Suprapubic skin (tissue), 4 donors: ENCODE measurements at places on chromosomes 12 and 14.

GRCh38 chr12:106170285-106170684, 31.5 kb upstream of the NUAK1 start:
- DNase-seq, result no peak

GRCh38 chr12:110330544-110330943, 49.5 kb downstream of the ATP2A2 start:
- DNase-seq, result no peak

- no peak for DNase-seq
Observed at GRCh38 chr14:30864934-30865333, 9.4 kb upstream of the COCH start.

DNA sequence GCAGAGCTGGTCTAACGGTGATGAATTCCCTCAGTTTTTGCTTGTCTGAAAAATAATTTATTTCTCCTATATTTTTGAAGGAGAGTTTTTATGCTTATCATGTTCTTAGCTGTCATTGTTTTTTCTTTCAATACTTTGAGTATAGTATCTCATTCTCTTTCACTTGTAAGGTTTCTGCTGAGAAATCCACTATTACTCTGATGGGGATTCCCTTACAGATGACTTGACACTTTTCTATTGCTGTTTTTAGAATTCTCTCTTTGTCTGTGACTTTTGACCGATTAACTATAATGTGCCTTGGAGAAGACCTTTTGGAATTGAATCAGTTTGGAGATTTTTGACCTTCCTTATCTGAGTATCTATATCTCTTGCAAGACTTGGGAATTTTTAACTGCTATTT, 139.6 kb downstream of the PRKD1 start:
- DNase-seq, result no peak

GRCh38 chr12:85814741-85815140, 21.5 kb downstream of the RASSF9 start:
- no peak for DNase-seq

GRCh38 chr14:103528146-103528586, 830 bp upstream of the TRMT61A start:
- DNase-seq, result no peak

- no peak for DNase-seq
Observed at GRCh38 chr14:23877538-23878180, 75.9 kb upstream of the DHRS4 start.

GRCh38 chr14:70810621-70811020, 1.3 kb upstream of the MAP3K9 start:
- DNase-seq, result no peak

DNA sequence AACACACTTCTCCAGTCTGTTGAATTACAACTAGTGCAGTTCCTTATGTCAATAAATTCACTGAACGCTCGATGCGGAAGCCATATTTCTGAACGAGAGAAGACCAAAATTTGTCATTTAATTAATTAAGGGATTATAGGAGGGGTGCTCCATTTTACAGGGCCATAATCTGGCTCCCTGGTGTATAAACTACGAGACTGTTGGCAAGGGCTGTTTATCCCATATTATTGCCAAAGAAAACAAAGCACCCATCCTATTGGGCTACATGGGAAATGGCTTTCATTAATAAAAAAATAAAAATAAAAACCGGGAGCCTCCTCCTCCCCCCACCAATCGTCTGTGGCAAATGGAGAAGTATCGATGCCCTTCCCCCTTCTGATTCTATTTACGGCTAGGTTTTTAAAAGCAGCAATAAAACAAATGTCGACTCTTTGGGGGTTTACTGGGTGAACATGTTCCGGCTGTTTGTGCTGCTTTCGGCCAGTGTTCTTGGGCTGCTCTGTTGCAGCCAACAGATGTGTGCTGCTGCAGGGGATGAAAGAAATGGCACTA, 24.8 kb downstream of the ATF7 start:
- DNase-seq, result no peak

- no peak for DNase-seq
Observed at GRCh38 chr14:22096514-22096895, 422.9 kb upstream of the OR4E1 start.

GRCh38 chr12:2930865-2931264, 28.3 kb upstream of the TEAD4 start:
- DNase-seq, result no peak

GRCh38 chr14:55052269-55052930, 953 bp downstream of the MAPK1IP1L start:
- DNase-seq, result no peak
